Stimulated activated CD4-positive, alpha-beta T cell treated with anti-CD3 and anti-CD28 coated beads, Interleukin-1b, Interleukin-23, amount 100 ng/mL, for 1 hour (primary cell): ENCODE measurements at places on chromosomes 2 and 18.

DNA sequence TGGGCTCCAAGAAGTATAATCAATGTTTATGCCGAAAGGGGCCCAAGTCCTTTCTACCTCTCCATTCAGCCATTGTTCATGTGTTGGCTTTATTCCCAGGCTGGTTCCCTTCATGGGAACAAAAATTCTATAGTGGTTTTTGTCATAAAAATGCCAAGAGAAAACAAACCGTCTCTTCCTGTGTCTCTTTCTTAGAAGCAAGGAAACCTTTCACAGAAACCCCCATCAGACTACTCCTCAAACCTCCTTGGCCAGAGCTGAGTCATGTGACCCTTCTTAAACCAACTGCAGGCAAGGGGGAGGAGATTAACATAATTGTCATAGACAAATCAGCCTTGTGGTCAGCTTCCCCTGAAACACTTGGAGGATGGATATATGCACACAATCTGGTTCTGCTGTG, 75.1 kb upstream of the TANK start:
- no peak for DNase-seq

DNA sequence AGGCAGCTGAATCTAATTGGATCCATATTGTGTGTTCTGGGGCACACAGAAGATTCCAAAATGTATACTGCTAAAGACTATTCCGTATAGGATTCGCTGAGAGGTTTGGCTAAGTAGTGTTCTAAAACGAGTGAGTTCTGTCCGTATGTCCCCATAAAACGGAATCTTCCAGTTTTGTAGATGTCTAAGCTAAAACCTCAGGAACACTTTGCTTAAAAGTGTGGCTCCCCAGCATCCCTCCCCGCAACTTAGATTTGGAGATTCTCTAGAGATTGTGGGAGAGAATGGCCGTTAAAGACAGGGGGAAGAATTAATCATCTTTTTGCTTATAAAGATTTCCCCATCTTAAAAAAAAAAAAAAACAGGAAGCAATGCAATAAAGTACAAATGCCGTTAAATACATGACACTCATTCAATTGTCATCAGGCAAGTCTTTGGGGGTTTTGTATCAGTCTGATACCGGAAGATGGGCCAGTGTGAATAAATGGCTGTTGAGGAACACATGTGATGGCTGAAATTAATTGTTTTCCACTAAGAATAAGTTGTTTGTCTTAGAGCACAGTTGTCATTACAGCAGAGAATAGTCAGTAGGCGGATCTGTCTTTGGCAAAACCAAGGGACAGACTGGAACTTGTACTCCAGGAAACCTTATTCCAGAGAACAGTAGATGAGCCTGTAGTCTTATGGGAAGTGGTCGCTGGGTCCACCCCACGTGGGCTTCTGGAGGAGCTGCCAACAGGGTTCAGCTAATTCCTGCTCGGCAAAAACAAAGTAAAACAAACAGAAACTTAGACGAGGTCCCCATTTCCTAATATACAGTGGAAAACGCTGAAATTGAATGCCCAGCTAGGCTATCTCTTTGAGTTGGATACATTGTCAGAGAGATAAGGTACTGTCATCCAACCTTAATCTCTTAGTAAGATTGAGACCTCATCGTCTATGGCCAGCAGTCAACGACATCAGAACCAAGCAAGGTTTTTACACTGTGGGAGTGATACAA, 1.7 kb downstream of the EMILIN2 start:
- DNase-seq: no peak

DNA sequence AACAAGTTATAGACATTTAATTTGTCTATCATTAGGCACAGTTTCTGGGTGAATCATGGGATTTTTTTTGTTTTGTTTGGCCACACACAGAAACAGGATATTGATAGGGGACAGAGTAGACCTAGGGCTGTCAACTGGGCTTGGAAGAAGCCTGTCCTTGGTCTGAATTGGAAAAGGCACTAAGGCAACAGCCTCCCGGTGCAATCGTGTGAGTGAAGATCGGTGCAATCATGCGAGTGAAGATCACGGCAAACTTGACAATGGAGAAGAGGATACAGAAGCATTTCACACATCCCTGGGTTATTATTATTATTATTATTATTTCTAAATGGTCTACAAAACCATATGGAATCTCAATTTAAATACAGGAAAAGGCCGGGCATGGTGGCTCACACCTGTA, 94.5 kb downstream of the ACKR3 start:
- DNase-seq: no peak

DNA sequence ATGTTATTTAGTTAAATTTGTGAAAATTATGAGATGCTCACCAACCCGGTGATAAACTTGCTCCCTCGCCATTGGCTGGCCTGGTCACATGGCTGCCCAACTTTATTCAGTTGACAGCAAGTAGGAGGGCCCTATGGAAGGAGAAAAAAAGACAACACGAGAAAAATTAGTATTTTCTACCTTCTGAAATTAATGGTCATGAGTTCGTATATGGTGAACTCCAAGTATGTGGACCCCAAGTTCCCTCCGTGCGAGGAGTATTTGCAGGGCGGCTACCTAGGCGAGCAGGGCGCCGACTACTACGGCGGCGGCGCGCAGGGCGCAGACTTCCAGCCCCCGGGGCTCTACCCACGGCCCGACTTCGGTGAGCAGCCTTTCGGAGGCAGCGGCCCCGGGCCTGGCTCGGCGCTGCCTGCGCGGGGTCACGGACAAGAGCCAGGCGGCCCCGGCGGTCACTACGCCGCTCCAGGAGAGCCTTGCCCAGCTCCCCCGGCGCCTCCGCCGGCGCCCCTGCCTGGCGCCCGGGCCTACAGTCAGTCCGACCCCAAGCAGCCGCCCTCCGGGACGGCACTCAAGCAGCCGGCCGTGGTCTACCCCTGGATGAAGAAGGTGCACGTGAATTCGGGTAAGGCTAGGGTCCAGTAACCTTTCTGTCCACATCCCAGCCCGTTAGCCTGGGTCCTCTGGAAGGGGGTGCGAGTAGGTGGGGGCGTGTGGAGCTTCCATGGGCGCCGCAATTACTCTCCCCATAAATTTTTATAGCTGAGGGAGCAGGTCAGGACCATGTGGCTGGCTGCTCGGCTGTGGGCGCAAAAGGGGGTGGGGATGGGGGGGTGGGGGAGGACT, at the start of gene HOXD4:
HOXD4 (plus strand) TSS at position 109 of the 846 bp plus-strand sequence; CDS start at position 193, 84 bp downstream.
- no peak for DNase-seq

GRCh38 chr2:196486146-196486545, 153.4 kb upstream of the CCDC150 start:
- no peak for DNase-seq

- DNase-seq: no peak
Observed at GRCh38 chr18:63213331-63213900, 106.2 kb downstream of the BCL2 start.

- DNase-seq: no peak
Observed at GRCh38 chr2:24885221-24886125, 34.6 kb downstream of the ADCY3 start.

GRCh38 chr2:120829633-120830025, 94.0 kb downstream of the GLI2 start:
- no peak for DNase-seq

- no peak for DNase-seq
Observed at GRCh38 chr2:51505533-51505932, 473.6 kb upstream of the NRXN1 start.

DNA sequence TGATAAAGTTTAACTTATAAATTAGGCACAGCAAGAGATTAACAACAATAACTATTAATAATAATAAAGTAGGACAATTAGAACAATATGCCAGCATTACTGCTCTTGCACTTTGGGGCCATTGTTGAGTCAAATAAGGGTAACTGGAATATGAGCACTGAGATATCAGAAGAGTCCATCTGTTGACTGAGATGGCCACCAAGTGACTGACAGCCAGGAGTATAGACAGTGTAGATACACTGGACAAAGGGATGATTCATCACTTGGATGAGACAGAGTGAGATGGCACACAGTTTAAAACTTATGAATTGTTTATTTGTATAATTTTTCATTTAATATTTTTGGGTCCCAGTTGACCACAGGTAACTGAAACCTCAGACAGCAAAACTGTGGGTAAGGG, 20.0 kb downstream of the NAB1 start:
- no peak for DNase-seq

GRCh38 chr2:78734221-78734620, 291.3 kb upstream of the REG3G start:
- no peak for DNase-seq

GRCh38 chr18:9867071-9867594, 18.6 kb upstream of the TXNDC2 start:
- DNase-seq: no peak

DNA sequence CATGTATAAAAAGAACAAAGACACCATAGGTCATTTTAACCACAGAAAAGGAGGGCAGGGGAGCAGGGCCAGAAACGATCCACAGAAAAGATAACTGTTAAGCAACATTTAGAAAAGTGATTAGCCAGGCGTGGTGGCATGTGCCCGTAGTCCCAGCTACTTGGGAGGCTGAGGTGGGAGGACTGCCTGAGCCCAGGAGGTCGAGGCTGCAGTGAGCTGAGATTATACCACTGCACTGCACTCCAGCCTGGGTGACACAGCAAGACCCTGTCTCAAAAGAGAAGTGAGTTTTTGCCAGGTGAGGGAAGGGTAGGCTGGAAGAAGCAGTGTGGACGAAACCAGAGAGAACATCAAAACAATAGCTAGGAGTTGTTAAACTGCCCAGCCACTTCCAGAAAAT, 3.3 kb downstream of the WDR12 start:
- DNase-seq: no peak

DNA sequence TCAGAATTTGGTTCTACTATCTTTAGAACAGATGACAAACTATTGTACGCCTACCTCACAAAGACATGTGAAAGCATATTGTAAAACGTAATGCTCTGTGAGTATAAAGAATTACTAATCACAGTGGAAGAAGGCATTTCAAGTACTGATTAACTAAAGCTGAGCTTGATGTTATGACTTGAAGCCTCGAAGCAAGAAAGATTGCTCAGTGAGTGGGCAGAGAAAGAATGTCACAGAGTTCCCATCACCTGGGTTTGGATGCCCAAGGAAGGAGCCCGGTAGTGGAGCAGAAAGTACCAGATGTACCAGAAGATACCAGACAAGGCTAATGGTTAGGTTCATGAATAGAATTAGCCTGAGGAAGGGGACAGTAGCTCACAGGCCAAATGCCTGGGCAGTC, 39.5 kb upstream of the FAM110C start:
- no peak for DNase-seq

DNA sequence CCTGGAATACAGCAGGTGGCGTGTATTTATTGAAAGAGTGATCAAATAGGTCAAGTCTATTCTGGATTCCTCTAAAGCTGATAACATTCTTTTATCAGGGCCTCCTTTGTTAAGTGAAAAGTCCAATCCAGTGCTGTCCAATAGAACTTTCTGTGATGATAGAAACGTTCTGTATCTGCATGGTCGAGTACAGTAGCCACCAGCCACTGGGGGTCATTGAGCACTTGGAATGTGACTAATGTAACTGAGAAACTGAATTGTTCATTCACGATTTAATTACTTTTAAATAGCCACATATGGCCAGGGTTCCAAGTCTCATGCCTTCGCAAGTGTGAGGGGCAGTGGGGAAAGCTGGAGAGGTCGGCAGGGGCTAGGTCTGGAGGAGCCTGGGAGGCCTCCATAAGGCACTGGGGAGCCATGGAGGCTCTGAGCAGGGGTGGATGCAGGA, 20.5 kb downstream of the SH2D6 start:
- no peak for DNase-seq

- DNase-seq: no peak
Observed at GRCh38 chr18:8794156-8794933, 89.0 kb downstream of the MTCL1 start.

DNA sequence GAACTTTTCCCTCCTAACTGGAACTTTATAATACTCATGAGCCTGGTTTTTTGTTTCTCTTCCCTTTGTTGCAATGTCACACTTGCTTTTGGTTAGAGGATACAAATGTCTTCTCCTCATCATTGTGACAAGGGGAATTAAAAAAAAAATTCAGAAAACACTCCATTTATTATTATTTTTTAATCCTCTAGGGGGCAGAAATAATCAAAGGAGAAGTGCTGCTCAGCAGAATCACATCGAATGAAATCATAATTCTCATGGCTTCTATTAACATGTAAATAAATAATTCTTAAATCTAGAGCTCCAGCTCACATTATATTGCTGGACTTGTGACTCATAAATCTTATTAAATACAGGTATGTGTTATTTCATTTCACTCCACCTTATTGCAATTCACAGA, 273.8 kb downstream of the TRIB2 start:
- DNase-seq: no peak

DNA sequence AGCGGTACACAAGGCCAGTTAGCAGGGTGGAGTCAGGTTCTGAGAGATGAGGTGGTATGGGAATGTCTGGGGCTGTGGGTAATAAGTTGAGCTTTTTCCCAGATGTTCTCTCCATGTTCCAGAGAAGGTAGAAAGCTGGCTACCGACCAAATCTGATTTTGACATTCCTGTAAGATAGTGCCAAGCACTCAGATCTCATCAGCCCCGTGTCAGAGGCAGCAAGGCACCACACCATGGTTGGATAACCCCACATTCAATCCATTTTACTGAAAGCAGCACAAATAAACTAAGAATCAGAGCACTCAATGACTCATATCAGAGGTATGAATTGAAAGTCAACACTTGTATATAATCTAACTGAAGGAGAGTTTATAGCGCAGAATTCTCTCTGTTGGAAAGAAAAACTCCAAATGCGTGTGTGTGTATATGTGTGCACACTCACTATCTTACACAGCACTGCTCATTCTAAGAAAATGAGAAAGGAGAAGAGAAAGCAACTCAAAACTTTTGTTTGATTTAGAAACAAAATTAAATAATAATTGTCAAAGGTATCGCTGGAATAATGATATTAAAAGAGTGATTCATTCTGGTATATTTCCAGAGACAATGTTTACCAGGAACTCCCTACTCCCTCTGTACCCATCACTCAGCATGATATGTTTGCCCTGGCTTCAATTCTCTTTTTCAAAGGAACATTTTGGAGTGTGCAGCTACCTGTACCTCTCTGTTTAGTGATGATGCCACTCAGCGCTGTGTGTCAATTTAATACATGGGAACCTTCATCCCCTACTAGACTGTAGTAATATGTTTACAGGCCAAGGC, 375.1 kb upstream of the ID2 start:
- DNase-seq: no peak

DNA sequence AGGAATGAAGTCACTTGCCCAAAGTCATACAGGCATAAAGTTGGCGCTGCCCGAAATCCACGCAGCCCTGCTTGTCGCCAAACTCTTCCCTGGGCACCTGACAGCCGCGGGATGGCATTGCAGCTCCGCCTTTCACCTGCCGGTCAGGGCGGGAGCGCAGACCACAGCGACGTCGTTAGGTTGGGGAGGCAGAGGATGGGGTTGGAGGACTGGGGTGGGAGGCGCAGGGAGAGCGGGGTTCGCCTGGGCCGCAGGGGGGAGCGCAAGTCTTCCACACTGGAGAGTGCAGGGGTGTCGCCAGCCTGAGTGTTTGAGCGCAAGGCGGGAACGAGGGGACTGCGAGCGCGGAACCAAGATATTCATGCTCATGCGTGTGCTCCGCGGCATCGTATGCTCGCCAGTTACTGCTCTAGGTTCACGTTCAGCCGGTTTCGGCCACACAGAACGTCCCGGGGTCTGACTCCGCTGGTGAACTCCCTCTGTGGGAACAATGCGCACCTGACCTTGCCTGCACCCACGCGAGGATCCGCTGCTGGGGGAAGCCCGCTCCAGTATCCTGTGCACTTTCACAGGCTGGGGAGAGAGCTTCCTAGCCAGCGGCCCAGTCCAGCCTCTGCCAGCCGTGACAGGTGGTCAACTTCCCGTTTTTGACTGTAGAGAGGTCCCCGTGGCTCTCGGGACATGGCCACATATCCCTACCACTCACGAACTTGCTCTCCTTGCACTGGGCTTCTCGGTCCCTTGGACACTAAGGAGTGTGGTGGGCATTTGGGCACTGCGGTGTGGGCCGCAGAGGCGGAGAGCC, 767 bp upstream of the NPPC start:
- DNase-seq: no peak
